ENCODE measurements at places on chromosomes 6 and 20. TPM values are rescaled to one million over a fixed set of nuclear protein-coding genes. Genes with fewer than 3 reads are reported as not detected.

ENPP1 gene
- 60.8 TPM for total RNA-seq

GPLD1 gene
- total RNA-seq: 6.8 TPM

GRCh38 chr6:135212020-135212806, 31.1 kb downstream of the MYB start:
- no peak for DNase-seq

DNA sequence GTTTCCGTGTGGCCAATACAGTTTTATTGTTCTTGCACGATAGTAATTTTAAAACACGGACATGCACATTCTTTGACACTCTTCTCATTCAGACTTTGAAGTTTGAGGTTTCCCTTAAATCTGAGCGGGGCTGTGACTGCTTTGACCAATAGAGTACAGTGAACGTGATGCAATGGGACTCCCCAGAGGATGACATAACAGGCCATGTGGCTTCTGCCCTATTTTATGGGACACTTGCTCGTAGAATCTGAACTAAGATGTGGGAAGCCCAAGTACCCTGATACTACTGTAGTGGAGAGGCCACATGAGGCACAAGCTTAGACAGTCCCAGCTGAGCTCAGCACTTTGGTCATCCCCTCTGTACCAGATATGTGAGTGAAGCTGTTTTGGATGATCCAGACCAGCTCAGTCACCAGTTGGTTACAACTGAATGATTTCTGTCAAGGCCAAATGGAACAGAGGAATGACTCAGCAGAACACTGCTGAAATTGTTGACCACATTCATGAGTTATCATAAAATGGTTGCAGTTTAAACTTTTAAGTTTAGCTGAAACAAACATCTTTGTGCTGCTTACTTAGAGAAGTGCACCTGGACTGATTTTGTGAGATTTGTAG, 279.4 kb downstream of the RFPL4B start:
- no peak for DNase-seq

Data from omental fat pad (tissue), 4 donors.